D721Med (cell line): ENCODE measurements at places on chromosomes 3 and 15.

DNA sequence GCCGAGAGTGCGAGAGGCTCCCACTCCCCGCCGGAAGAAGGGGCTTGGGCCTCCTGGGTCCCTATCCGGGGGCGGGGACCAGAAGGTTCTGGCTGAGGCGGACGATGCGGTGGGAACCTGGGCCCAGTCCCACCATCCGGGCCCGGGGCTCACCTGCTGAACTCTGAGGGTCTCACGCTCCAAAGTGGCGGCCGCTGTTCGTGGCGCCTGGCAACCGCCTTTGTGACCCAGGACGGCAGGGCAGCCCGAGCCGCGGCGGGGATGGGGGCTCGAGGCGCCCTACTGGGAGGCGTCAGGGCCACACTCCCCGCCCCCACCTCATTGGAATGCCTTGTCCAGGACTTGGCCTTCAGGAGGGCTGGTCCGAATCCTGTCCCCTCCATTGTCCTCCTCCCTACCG is at the start of gene FANCD2OS:
FANCD2OS (minus strand) TSS at position 165 of the 400 bp plus-strand sequence. CDS start 3,481 bp downstream, outside the sequence.
- no peak for DNase-seq

DNA sequence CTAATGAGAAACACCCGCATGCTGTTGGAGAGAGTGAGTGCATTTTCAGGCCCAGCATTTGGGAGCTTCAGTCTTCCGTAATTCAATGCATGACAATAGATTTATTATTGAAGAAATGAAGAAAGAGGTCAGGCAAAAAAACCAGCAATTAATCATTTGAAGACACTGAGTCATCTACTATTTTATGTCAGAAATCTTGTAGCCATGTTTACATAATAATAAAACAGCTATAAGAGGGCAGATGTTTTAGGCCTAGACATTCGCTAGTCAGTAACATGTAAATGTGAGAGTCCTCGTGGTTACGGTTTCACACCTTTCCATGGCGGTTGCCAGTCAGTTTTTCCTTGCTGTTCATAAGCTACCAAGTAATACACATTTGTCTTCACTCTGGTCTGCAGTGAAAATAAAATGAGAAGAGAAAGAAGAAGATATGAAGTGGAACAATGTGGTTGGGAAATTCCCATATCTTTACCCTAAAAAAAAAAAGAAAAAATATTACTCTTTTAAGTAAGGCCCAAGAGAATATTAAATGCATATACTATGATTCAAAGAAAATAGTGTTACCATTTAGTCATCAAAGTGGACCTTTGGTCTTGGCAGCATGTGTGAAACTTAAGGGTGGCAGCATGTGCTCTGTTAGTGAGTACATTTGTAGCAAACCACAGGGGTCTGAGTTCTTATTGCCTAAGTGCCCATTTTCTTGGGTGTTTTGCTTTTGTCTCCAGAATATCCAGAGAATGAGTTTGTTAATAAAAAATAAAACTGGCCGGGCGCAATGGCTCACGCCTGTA is 140.5 kb upstream of the TBL1XR1 start:
- DNase-seq = no peak

DNA sequence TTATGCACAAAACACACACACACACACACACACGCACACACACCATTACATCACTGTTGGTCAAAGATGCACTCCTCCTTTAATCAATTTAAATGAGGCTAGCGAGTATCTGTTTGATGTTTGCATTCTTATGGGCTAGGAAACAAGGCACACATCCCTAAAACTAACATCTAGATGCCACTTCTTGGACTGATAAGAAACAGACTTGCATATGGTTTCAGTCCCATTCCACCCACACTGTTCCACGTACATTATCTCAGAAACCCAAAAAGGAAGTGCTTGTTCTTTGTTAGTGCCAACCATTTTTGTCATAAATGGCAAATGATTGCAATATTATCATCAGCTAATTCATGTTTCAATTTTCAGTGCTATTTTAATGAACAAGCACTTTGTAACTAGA is 69.5 kb downstream of the CCR1 start:
- no peak for DNase-seq

DNA sequence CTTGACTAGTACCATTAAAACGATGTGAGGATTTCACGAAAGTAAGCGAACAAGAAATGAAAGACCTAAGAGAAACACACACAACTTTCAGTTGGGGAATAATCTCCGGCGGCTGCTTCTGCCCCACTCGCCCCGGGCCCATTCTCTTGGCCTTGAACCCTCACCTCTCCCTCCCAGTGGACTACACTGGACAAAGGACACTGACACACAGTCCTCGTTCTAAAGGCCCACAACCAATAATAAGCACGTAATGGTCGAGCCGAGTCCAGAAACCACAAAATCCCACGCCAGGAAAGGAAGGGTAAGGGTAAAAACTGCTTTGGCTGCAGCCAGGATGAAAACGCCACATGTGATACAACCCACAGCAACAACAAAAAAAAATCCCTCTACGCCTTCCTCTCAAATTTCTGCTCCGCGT is 469 bp downstream of the ZNF770 start:
- DNase-seq = no peak

GRCh38 chr15:90871139-90871715 is 2.8 kb downstream of the FURIN start:
- no peak for DNase-seq

- DNase-seq = no peak
Observed at GRCh38 chr15:48358229-48359152, 27.3 kb downstream of the DUT start.
